ENCODE measurements at places on chromosomes 16 and 17.
A peak's percentile ranks its signal among the peaks of the same experiment; 100 is the strongest.

DNA sequence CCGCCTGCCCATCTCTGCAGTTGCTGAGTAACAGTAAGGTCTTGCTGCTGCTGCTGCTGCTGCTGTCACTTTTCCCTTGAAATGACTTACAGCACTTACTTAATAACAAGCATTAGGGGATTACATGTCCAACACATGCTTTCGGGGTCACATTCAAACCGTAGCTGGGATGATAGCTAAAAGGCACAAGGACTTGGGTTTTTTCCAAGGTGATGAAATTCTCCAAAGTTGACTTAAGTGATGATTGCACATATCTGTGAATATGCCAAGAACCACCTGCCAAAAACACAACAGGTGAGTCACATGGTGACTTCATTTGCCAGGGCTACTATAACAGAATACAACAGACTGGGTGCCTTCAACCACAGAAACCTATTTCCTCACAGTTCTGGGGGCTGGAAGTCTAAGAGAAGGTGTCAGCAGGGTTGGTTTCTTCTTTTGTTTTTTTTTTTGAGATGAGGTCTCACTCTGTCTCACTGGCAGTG lies 121.9 kb upstream of the TNRC6C start:
- DNase-seq = no peak

DNA sequence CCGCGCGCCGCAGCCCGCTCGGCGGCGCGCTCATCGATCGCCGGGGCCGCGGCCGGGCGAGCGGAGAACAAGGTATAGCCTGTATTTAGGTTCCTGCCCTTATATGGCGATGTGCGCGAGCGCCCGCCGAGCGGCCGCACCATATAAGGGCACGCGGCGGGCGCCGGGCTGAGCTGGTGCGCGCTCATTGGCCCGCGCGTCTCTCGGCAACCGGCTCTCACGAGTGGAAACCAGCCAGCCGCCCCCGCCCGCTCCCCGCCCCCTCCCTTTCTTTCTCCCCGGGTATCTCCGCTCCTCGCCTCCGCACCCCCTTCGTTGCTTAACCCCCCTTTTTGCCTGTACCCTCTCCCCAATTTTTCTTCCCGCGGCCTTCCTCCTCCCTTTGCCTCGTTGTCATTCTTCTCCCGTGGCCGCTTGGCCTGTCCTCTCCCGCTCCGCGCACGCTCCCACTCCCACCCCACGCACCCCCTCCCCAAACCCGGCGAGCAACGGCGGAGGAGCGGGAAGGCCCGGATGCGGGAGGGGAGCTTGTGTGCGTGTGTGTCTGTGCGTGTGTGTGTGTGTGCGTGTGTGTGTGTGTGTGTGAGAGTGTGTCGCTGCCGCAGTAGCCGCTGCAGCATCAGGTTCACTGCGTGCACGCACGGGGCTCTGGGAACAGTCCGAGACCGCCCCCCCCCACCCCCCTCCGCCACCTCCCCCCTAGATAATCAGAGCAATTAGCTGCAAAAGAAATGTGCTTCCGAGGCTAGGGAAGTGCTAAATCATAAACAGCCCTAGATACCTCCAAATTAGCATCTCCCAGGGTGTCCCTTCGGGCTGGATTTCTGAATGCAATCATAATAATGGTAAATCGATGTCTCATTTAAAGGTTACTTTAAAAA lies 13.5 kb upstream of the CBX8 start:
- DNase-seq = peak; percentile 91

DNA sequence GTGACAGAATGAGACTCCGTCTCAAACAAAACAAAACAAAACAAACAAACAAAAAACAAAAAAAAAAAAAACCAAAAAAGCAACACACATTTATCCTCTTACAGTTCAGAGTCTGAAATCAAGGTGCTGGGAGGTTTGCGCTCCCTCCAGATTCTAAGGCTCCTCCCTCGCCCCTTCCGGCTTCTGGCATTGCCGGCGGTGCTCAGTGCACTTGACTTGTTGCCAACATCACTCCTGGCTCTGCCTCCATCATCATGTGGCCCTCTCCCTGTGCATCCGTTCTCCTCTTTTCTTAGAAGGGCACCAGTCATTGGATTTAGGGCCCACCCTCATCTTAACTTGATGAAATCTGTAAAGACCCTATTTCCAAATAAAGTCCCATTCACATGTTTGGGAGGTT lies 73.8 kb downstream of the RBFOX3 start:
- DNase-seq = no peak

DNA sequence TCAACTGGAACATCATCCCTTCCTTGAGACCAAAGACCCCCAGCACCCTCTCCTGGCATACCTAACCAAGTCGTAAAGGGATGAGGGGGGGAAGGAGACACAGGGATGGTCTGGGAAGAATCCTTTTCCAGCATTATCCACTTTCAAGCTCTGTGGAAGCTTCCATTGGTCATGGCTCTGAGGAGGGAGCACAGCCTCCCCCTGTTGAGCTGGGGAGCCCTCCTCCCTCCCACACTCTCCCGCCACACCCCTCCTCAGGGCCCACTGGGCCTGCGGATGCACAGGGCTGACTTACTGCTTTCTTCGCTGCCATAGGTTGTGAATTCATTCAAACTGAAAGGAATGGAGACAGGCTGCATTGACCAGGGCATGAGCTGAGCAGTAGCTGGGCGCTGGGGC lies 12.4 kb downstream of the CSF3 start:
- no peak for DNase-seq

DNA sequence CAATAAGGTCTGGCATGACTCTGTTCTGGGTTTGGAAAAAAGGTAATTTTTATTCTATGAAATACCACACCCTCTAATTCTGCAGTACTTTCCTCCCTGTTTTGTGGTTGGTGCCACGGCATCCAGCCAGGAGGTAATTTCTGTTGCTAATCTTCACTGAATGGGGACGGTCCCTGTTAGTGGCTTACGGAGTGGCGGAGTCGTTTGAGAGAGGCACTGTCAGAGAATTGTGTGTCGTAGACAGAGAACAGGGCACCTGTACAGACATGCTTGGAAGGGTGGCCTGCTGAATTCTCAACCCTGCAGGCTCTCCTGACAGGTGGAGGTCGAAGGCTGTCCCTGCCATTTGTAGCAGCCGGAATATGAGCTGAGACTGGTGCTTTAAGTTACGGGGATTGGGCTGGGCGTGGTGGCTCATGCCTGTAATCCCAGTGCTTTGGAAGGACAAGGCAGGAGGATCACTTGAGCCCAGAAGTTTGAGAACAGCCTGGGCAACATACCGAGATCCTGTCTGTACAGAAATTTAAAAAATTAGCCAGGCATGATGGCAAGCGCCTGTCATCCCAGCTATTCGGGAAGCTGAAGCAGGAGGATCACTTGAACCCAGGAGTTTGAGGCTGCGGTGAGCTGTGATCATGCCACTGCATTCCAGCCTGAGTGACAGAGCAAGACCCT lies 33.2 kb downstream of the EEF2K start:
- DNase-seq = no peak

DNA sequence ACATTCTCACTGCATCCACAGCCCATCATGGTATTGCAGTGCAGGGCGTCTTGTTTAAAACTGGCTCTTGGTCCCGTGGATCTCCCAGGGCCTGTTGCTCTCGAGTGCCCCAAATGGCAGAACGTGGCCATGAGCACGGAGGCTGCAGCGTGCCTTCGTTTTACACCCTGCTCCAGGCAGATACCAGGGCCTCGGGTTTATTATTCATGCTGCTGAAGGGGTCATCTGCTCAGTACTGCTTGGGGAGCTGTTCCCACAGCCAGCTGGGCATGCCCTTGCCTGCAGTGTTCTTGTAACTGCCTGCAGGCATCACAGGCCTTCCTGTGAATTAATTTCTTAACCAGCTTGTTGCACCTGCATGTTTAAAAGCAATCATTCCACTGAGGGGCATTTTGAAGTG lies 129.7 kb upstream of the CHMP6 start:
- peak; percentile 90 for DNase-seq

DNA sequence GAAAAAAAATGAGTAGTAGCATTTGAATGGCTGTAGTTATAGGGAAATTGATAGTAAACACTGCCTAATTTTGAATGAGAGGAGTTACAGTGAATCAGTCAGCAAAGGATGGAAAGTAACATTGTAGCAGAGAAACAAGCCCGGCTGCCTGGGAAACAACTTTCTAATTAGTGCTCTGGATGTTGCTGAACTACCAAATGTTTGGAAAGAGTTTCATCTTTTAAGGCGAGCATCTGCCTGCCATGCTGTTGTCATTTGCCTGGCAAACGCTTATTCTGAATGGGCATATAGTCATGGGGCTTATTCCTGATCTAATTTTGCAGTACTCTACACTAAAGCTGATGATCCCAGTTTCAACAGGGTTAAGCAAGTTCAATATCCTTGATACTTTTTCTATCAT lies 138.6 kb downstream of the CDH11 start:
- no peak for DNase-seq

GRCh38 chr16:55116165-55116920 lies 185.7 kb downstream of the IRX5 start:
- DNase-seq = no peak

DNA sequence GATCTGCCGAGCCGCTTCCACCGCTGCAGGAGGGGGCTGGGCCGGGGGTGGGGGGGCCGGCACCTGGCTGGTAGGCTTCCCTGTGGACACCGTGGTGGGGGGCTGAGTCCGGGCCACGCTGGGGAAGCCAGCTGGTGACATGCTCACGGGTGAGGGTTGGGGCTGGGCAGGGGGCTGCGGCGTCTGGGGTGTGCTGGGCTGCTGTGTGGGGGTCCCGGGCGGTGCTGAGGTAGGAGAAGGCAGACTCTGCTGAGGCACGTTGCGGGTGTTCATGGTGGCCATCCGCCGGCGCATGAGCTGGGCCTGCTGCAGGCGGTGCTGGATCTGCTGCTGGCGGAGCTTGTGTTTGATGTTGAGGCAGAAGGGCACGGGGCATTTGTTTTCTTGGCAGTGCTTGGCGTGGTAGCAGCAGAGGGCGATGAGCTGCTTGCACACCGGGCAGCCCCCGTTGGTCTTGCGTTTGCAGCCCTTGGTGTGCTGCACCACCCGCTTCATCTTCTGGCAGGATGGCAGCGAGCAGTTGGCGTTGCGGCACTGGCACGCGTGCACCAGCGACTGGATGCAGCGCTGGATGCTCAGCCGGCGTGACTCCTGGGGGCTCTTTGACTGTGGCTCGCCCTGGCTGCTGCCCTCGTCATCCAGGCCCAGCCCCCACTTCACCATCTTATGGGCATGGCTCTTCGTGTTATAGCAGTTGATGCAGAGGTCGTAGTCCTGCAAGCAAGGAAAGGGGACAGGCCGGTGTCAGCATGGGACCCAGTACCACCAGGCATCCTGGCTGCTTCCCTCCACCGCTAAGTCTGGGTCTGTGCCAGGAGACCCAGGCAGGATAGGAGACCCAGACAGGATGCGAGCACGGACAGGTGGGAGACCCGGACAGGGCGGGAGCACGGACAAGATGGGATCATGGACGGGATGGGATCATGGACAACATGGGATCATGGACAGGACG lies 12.1 kb upstream of the TRAP1 start:
- DNase-seq = no peak

DNA sequence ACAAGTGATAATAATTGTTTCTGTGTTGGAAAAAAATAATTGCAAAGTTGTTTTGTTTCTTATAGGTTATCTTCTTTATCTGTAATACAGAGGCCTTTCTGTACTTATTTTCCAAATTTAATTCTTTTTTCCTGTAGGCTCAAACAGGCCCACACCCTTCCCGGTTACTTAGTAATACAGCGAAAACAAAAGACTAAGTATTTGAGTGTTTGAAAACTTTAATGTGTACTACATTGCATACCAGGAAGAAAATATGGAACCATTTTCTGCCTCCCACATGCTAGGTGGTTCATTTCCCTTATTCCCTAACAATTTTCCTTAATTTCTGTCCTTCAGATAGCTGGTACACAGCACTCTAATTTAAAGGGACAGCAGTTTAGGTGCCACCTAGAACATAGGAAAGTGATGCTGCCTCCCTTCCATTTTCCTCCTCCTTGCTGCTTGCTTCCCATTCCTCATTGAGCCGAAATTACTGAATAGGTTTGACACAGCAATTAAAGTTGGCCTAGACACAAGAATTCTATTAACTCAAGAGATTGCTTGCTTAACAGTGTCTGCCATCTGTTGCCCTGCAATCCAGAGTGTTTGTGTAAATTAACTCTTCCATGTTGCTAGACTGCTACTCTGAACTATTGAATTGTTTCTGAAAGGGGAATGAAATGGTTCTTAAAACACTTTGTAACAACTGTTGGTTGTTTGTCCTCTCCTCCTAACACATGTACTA lies 24.2 kb downstream of the CYB5B start:
- DNase-seq = no peak

DNA sequence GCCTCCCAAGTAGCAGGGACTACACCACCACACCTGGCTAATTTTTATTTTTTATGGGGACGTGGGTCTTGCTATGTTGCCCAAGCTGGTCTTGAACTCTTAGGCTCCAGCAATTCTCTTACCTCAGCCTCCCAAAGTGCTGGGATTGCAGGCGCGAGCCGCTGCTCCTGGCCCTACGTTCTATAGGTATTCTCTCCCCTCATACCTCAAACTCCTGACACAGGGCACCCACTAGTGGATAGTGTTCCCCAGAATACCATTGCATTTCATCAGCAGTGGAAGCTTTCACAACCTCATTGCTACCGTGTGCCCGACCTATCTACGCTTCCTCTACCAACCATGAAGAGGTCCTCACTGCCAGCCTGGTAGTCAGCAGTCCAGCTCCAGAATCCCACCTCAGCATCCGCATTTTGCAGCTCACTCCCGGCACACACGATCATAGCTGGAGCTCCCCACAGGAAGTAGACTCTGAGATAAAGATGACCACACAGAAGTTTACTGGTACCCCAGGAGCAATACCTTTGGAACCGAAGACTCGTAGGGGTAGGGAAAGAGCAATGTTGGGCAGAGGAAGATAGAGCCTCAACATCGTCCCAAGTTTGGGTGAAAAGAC lies 9.3 kb downstream of the CTRB2 start:
- DNase-seq = no peak

DNA sequence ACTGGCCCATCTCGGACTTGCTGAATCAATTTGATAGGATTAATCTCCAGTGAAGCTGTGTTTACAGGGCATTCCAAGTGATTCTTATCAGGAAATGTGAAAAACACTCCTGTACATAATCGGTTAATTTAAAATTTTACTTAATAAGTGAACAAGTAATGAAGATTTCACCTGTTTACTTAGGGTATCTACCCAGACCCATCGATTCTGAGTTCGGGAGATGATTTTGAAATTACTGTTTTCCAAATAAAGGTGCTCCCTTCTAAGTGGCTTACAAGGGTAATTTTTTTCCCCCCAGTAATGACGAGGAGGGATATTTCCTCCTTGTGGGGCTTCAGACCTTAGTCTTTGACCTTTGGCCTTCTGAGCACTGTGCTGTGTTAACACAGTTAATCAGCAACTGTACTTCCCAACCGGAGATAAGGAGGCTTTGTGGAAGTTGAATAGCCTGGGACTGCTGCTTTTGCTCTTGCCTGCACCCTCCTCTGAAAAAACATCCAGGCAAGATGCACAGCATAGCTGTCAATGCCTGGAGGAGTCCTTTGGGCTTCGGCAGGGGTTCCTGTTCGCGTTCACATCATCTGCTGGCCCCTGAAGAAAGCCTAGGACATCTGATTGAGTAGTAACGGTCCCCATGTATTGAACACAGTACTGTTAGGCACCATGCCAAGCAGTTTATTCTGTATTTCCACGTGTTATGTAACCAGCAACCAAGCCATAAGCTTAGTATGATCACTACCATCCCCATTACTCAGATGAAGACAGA lies 1.8 kb downstream of the FAHD1 start:
- DNase-seq = no peak

- no peak for DNase-seq
These were observed 18.3 kb downstream of the POLR3K start for GRCh38 chr16:35011-35677.

All from NCI-H1436 treated with DMSO at 0.1 percent for 48 hours (cell line).